Cerebellum (tissue), 4 donors: ENCODE measurements at places on chromosomes 7 and 10. TPM values are rescaled to one million over a fixed set of nuclear protein-coding genes. Genes with fewer than 3 reads are reported as not detected.

Gene OPN1SW
- total RNA-seq = 0.45 TPM

Gene SFTPA1
- total RNA-seq = 4.4 TPM

Gene SH2D4B
- 0.36 TPM for total RNA-seq

Gene IQUB
- total RNA-seq = 8.2 TPM

Gene DNAH11
- total RNA-seq = 6.9 TPM

Gene ADAM22
- 111 TPM for total RNA-seq

Gene KLHDC10
- 64.1 TPM for total RNA-seq

Gene AKR1D1
- not detected for total RNA-seq

Gene SMC3
- total RNA-seq = 41.3 TPM

Gene MYL10
- total RNA-seq = not detected

Gene FKBP6
- total RNA-seq = not detected

Gene CPED1
- total RNA-seq = 6.0 TPM

Gene NPFFR1
- total RNA-seq = 0.54 TPM

Gene OSBPL3
- 17.0 TPM for total RNA-seq

Gene SFXN2
- 10.1 TPM for total RNA-seq

Gene VAX1
- total RNA-seq = not detected

Gene TEX36
- total RNA-seq = not detected

Gene C10orf53
- total RNA-seq = 0.18 TPM

Gene IKZF1
- 2.4 TPM for total RNA-seq

Gene C7orf57
- 2.4 TPM for total RNA-seq

Gene PPP1R17
- 4.4 TPM for total RNA-seq

Gene CYP2E1
- total RNA-seq = 16.0 TPM

Gene CFAP70
- 3.6 TPM for total RNA-seq

Gene IGF2BP3
- 52.7 TPM for total RNA-seq

Gene GALNT17
- total RNA-seq = 41.3 TPM

Gene FGL2
- total RNA-seq = 19.1 TPM

Gene NKX1-2
- 0.54 TPM for total RNA-seq

Gene COL1A2
- 233 TPM for total RNA-seq

Gene BTBD16
- total RNA-seq = not detected

Gene TRPV5
- total RNA-seq = 0.36 TPM

Gene SLC13A1
- not detected for total RNA-seq

Gene CPVL
- 7.8 TPM for total RNA-seq

Gene ASB4
- 0.09 TPM for total RNA-seq

Gene FAM24B
- 8.9 TPM for total RNA-seq

Gene TWIST1
- 2.7 TPM for total RNA-seq

Gene PLAU
- total RNA-seq = 1.00 TPM

Gene HMX3
- total RNA-seq = not detected

Gene MMRN2
- 5.2 TPM for total RNA-seq
